A549 (cell line): ENCODE measurements at places on chromosomes 6 and 20.

DNA sequence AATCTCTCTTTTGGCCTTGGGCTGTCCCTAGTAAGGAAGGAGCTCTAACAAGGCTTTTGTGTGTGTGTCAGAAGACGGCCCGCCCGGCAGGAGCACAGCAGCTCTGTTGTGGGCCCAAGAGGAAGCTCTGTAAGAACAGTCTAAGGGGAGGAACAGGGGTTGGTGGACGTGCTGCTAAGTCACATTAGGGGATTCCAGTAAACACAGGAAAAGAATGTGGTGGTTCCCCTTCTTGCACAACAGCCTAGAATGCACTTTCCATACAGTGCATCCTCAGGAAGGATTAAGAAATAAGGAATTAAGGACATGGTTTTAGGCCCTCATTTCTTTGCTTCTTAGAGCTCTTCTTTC, 114.5 kb downstream of the RNF144B start:
- no peak for DNase-seq

DNA sequence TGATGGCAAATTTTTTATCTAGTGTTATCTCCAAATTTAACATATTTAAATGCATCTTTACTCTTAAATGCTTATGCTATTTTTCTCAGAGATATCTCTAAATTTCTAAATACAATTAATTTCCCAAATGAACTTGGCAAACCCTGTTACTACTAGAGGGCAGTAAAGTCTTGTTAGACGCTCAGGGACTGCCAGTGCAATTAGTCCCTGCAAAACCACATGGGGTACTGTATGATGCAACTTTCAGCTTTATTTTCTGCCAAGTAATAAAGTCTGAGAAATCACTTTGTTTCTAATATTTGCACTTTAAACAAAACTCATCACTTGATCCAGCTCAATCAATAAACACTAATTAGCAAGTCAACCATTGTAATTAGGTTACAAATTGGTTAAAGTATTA, 76.0 kb upstream of the ADGRB3 start:
- DNase-seq: no peak

GRCh38 chr20:16575390-16576140, 2.3 kb upstream of the KIF16B start:
- DNase-seq: peak; percentile 44

DNA sequence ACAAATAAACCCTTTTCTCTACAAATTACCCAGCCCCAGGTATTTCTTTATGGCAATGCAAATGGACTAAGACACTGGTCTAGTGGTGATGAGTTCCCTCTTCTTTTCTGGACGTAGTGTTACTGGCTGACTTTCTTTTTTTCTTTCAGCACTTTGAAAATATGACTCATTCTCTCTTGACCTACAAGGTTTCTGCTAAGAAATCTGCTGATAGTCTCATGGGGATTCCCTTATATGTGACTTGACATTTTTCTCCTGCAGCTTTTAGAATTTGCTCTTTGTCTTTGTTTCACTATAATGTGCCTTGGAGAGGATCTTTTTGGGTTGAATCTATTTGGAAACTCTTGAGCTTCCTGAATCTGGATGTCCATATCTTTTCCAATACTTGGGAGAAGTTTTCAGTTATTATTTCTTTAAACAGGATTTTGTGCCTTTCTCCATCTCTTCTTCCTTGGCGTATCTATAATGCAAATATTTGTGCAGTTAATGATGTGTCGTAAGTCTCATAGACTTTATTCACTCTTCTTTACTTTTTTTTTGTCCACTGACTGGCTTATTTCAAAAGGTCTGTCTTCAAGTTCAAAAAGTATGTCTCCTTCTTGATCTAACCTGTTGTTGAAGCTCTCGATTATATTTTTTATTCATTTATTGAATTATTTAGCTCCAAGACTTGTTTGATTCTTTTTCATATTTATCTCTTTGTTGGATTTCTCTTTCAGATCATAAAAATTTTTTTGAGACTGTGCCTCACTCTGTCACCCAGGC, 42.2 kb upstream of the TPD52L1 start:
- no peak for DNase-seq

GRCh38 chr20:59765599-59766177, 161.3 kb downstream of the PHACTR3 start:
- no peak for DNase-seq

DNA sequence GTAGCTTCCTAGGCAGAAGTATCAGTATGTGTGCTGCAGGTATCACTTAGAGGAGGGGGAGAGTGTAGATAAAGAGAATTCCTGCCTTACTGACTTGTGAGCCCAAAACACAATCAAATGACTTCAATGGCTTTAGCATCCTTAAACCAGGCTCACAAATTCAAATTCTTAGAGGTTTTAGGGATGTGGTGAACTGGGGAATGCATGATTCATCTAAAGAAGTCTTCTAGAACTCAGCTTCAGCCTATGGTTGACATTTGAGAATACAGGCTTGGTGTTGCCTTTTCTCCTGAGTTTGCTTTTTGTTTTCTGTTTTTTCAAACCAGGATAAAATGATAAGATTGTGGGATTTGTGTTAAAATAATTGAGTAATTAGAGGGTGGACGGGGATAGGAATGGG, 14.4 kb downstream of the SNRPC start:
- DNase-seq: no peak
